Activated CD8-positive, alpha-beta memory T cell treated with anti-CD3 and anti-CD28 coated beads, Interleukin-2, amount 10 ng/mL, durations not matched to agents 7 days and 5 days (primary cell): ENCODE measurements at places on chromosomes 11 and 22.

- no peak for DNase-seq
- H3K4me1 ChIP-seq = no peaks in the 10 kb centered on the region
Observed at GRCh38 chr22:43529934-43530333, 118.1 kb downstream of the MPPED1 start.

DNA sequence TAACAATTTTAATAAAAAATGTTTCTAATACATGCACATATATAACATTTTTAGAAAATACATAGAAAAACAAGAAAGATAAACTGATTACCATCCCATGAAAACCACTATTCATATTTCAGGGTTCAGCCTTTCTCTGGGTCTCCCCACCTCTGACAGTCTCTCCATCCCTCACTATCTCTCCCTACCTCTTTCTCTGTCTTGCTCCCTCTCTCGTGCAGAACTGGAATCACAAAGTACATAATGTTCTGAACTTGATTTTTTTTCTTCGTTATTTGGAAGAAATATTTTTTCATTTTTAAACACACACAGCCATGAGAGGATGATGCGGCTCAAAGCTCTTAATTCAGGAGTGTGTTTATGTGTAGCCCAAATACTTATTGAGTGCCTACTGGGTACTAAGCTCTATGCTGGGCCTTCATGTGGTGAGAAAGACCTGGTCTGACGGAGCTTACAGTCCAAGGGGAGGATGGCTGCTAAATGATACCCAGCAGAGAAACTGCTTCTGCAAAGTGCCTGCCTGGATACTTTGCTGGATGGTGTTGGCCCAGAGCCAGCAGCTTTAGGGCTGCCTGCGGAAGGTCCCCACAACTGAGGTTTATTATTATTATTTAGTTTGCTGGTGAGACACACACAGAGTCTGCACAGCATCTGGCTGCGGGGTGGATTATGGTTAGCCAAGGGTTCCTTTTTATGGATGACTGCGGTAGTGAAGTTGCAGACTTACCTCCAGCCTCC is 42.6 kb downstream of the SC5D start:
- H3K36me3 ChIP-seq = no peaks in the 10 kb centered on the region
- no peak overlapping the region for H3K27ac ChIP-seq
- H3K27me3 ChIP-seq = peaks cover 37% of the 10 kb centered on the region
- DNase-seq = no peak
- H3K4me3 ChIP-seq = no peak overlapping the region

DNA sequence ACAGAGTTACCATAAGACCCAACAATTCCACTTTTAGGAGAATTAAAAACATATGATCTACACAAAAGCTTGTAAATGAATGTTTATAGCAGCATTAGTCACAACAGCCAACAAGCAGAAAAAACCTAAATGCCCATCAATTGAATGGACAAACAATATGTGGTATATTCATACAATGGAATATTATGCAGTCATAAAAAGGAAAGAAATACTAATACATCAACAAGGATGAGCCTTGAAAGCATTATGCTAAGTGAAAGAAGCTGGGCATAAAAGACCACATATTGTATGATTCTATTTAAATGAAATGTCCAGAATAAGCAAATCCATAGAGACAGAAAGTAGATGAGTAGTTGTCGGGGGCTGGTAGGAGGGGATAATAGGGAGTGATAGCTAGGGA is 5.0 kb downstream of the MPZL2 start:
- H3K4me3 ChIP-seq = no peak overlapping the region
- H3K4me1 ChIP-seq = peaks cover 45% of the 10 kb centered on the region
- no peak for DNase-seq
- peaks cover 7% of the 10 kb centered on the region for H3K36me3 ChIP-seq

GRCh38 chr22:46675938-46676337 is 55.8 kb downstream of the GRAMD4 start:
- H3K27ac ChIP-seq = no peak overlapping the region
- no peaks in the 10 kb centered on the region for H3K27me3 ChIP-seq
- no peaks in the 10 kb centered on the region for H3K36me3 ChIP-seq
- peaks cover 27% of the 10 kb centered on the region for H3K4me1 ChIP-seq

GRCh38 chr11:65855927-65856363 is 2.0 kb downstream of the CFL1 start:
- peak overlapping the region; percentile 91 for H3K4me3 ChIP-seq
- no peak for DNase-seq
- peaks cover 58% of the 10 kb centered on the region for H3K36me3 ChIP-seq
- no peaks in the 10 kb centered on the region for H3K27me3 ChIP-seq

DNA sequence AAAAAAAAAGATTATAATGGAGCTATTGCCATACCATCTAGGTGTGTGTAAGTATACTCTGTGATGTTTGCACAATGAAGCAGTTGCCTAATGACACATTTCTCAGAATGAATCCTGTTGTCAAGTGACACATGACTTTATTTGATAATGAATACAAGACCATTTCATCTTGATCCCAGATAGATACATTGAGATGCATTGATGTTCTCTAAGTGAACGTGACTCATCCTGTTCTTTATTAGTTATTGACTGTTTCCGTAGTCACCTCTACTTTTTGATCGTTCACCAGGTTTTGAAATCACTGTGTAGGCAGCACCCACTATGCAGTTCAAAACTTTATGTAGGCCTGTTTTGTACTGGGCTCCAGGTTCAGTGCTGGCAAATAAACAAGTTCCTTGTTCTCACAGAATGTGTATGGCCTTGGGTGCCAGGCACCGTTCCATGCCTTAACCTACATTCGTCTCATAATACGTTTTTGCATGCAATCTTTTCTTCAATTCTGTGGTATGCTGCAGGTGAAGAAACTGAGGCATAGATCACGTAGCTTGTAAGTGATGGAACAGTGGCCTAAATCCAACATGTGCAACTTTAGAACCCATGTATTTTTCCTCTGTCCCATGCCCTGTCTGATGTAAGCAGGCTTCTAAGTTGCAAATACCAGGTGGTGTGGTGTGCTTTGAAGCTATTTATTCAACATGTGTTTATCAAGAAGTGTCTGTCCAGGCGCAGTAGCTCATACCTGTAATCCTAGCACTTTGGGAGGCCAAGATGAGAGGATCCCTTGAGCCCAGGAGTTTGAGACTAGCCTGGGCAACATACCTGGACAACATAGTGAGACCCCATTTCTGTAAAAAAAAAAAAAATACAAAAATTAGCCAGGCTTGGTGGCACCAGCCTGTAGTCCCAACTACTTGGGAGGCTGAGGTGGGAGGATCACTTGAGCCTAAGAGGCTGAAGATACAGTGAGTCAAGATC is 10.4 kb downstream of the SREBF2 start:
- H3K4me1 ChIP-seq = peaks cover 71% of the 10 kb centered on the region
- H3K27ac ChIP-seq = peak overlapping the region; percentile 41
- H3K4me3 ChIP-seq = no peak overlapping the region
- no peaks in the 10 kb centered on the region for H3K27me3 ChIP-seq

DNA sequence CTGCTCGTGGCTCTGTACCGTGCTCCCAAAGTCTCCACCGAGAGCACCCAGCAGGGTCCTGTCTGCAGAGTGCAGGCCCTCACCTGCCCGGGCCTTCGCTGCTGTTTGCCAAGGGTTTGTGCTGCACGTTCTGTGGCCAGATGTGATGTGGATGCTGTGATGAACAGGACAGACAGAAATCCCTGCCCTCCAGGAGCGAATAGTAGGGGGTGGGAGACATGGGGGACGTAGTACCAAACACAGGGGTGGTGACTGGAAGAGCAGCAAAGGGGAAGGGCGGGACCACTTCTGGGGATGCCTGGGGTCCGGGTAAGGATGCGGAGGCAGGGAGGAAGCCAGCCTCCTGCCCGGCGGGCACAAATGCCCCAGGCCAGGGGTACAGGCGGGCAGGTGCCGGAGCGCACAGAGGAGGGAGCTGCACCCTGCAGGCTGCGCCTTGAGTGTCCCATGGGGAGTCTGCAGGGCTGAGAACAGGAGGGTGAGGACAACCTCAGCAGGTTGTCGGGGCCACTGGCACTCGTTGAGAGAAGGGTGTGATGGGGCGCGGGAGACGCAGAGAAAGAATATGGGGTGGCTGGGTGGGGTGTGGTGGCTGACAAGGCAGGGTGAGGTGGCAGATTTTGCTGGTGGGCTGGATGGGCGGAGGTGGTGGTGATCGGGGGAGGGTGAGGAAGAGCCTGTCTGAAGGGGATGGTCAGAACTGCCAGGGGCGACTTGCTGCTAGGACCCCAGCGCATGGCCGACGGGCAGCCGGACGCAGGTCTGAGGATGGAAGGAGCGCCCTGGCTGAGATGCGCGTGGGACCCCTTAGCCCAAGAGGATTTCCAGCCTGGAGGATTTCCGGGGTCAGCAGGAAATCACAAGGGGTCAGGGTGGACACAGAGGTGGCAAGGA is 16.3 kb upstream of the CTSD start:
- H3K27ac ChIP-seq = no peak overlapping the region
- H3K27me3 ChIP-seq = peaks cover 3% of the 10 kb centered on the region
- no peak for DNase-seq
- no peaks in the 10 kb centered on the region for H3K36me3 ChIP-seq
- H3K4me1 ChIP-seq = peaks cover 8% of the 10 kb centered on the region

GRCh38 chr11:94477624-94478023 is 16.0 kb downstream of the MRE11 start:
- peaks cover 26% of the 10 kb centered on the region for H3K4me1 ChIP-seq
- H3K27ac ChIP-seq = peak overlapping the region; percentile 53
- no peak for DNase-seq
- peaks cover 56% of the 10 kb centered on the region for H3K36me3 ChIP-seq
- no peaks in the 10 kb centered on the region for H3K27me3 ChIP-seq

- H3K27ac ChIP-seq = no peak overlapping the region
- no peak for DNase-seq
- peaks cover 3% of the 10 kb centered on the region for H3K36me3 ChIP-seq
- no peaks in the 10 kb centered on the region for H3K27me3 ChIP-seq
- no peaks in the 10 kb centered on the region for H3K4me1 ChIP-seq
- H3K4me3 ChIP-seq = no peak overlapping the region
Observed at GRCh38 chr11:66800720-66801428, 42.4 kb upstream of the RCE1 start.

GRCh38 chr11:69969890-69970784 is 108.0 kb upstream of the ANO1 start:
- H3K27me3 ChIP-seq = no peaks in the 10 kb centered on the region
- H3K27ac ChIP-seq = no peak overlapping the region
- H3K36me3 ChIP-seq = no peaks in the 10 kb centered on the region

- peaks cover 31% of the 10 kb centered on the region for H3K4me1 ChIP-seq
- DNase-seq = no peak
- H3K4me3 ChIP-seq = no peak overlapping the region
- no peaks in the 10 kb centered on the region for H3K27me3 ChIP-seq
Observed at GRCh38 chr22:22927888-22928665, 40.5 kb downstream of the IGLL5 start.

DNA sequence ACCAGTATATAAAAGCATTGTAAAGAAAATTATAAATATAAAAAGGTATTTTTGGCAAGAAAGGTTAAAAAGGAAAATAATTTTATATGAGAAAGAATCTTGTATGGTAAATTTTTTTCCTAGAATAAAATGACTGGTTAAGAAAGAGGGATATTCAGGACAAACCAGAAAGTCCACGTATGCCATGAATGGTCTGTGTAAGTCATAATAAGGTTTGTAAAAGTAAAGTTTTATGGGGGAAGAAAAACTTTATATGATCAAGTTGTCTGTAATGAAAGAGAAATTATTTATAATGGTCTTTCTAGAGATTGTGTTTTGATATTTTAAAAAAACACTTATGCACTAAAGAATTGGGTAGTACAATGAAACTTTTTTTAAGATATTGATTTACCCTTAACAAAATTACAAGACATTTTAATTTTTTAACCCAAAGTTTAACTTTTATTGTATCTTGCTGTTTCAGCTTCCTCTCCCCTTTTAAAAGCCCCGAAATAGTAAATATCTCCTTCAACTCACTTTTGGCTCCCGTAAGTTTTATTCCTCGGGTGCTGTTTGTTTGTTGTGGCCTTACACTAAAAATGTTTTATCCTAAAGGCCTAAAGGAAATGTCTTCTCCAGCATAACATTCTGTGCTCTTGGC is 47.7 kb downstream of the AMOTL1 start:
- no peaks in the 10 kb centered on the region for H3K4me1 ChIP-seq
- peaks cover 7% of the 10 kb centered on the region for H3K36me3 ChIP-seq
- no peak for DNase-seq
- H3K27ac ChIP-seq = no peak overlapping the region
- H3K4me3 ChIP-seq = no peak overlapping the region

DNA sequence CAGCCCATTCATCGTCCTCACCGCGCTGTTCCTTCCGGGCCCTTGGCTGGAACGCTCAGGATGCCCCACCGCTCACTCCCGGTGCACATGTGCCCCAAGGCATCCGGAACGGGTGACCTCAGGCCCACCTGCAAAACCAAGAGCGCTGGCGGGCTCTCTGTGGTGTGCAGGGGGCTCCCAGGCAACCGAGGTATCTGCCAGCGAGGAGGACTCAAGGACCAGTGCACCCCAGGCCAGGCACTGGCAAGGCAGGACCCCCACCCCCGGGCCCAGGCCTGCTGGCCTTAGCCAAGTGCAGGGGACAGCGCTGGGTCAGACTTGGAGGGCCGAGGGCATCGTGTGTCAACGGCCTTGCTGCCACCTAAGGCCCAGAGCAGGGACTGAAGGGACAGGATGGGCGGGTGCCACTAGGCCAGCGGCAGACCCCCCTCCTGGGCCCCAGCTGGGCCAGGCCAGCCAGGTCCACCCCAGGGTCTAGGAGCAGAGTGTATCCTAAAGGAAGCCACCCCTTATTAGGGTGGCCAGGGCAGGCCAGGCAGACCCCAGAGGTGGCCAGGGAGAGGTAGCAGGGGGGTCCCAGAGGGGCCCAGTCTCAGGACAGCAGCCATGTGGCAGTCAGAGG is 8.5 kb downstream of the TNNT3 start:
- H3K36me3 ChIP-seq = no peaks in the 10 kb centered on the region
- H3K27me3 ChIP-seq = peaks cover 17% of the 10 kb centered on the region
- H3K4me3 ChIP-seq = no peak overlapping the region

- H3K4me3 ChIP-seq = no peak overlapping the region
- no peak for DNase-seq
- H3K36me3 ChIP-seq = peaks cover 15% of the 10 kb centered on the region
Observed at GRCh38 chr11:28223577-28223976, 115.4 kb downstream of the METTL15 start.

- no peak for DNase-seq
- H3K4me3 ChIP-seq = no peak overlapping the region
- H3K36me3 ChIP-seq = peaks cover 1% of the 10 kb centered on the region
- peaks cover 68% of the 10 kb centered on the region for H3K27me3 ChIP-seq
- peaks cover 3% of the 10 kb centered on the region for H3K4me1 ChIP-seq
Observed at GRCh38 chr11:34588701-34589100, 32.2 kb upstream of the EHF start.

GRCh38 chr11:32255841-32256240 is 165.0 kb downstream of the RCN1 start:
- no peak overlapping the region for H3K4me3 ChIP-seq
- no peak overlapping the region for H3K27ac ChIP-seq
- peaks cover 13% of the 10 kb centered on the region for H3K27me3 ChIP-seq
- no peak for DNase-seq
- H3K4me1 ChIP-seq = no peaks in the 10 kb centered on the region

GRCh38 chr22:17103351-17103750 is 17.8 kb downstream of the TMEM121B start:
- no peaks in the 10 kb centered on the region for H3K27me3 ChIP-seq
- no peak overlapping the region for H3K27ac ChIP-seq
- no peak overlapping the region for H3K4me3 ChIP-seq
- DNase-seq = no peak
- H3K4me1 ChIP-seq = peaks cover 60% of the 10 kb centered on the region
- H3K36me3 ChIP-seq = peaks cover 60% of the 10 kb centered on the region

- H3K36me3 ChIP-seq = peaks cover 5% of the 10 kb centered on the region
- H3K4me1 ChIP-seq = peaks cover 7% of the 10 kb centered on the region
- DNase-seq = no peak
- H3K27me3 ChIP-seq = no peaks in the 10 kb centered on the region
- no peak overlapping the region for H3K27ac ChIP-seq
Observed at GRCh38 chr11:75421035-75421602, 11.9 kb downstream of the KLHL35 start.

- peaks cover 2% of the 10 kb centered on the region for H3K4me1 ChIP-seq
- peaks cover 19% of the 10 kb centered on the region for H3K27me3 ChIP-seq
- H3K27ac ChIP-seq = no peak overlapping the region
- H3K4me3 ChIP-seq = no peak overlapping the region
Observed at GRCh38 chr11:82682003-82682751, 51.5 kb downstream of the FAM181B start.
